SW 1271 (cell line): ENCODE measurements at places on chromosomes 16 and 17.

GRCh38 chr17:34542700-34543336 is 36.6 kb upstream of the TMEM132E start:
- DNase-seq, result peak; percentile 32

- DNase-seq, result no peak
These were observed 92.0 kb downstream of the PRKCB start for GRCh38 chr16:23927796-23928195.

- DNase-seq, result no peak
These were observed 628 bp upstream of the ZNF18 start for GRCh38 chr17:11997972-11998233.

GRCh38 chr16:68072038-68072695 is 13.0 kb upstream of the NFATC3 start:
- DNase-seq, result no peak

GRCh38 chr16:67489401-67490083 is 6.2 kb upstream of the AGRP start:
- no peak for DNase-seq

GRCh38 chr17:28239271-28239624 is 79.8 kb upstream of the TMEM97 start:
- DNase-seq, result no peak

- no peak for DNase-seq
These were observed 7.2 kb upstream of the METTL9 start for GRCh38 chr16:21592191-21592590.

DNA sequence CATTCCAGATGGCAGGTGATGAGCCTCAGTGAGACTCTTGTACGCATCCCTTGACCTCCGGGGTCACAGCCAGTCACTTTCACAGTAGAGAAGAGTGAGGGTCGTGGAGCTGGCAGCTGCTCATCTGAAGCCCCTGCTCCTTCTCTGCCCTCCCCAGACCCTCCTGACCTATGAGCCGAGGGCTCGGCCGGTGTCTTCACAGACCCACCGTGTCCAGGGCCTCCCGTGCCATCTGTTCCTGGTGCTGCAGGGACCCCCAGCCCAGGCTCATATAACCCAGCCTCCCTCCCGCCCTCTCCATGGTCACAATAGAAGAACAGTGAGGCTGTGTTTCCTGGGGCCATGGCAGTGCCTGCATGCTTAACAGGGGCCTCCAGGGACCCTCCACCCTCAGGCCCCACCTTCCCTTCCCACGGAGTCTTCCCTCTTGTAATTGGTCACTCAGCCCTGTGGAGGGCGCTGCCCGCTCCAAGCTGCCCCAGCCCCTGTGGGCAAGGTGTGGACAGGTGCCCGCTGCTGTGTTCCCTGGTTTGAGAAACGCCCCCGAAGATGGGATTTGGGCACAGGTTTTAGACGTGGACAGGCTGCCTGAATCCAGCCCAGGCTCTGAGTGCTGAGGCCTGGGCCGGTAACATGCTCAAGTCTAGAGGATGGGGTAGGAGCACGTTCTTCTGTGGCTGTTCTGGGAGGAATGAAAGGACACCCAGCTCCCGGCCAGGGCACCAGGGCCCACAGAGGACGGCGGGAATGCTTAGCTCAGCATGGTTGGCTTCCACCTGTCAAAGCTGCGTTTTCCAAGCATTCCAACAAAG is 38.7 kb downstream of the ACSF3 start:
- DNase-seq, result no peak

DNA sequence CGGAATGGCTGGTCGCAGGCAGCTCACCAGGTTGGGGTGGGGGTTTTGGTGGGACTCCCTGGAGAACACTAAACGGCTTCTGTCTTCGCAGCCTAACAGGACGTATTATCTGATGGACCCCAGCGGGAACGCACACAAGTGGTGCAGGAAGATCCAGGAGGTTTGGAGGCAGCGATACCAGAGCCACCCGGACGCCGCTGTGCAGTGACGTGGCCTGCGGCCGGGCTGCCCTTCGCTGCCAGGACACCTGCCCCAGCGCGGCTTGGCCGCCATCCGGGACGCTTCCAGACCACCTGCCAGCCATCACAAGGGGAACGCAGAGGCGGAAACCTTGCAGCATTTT is 59.7 kb downstream of the PDPK1 start:
- DNase-seq, result no peak

DNA sequence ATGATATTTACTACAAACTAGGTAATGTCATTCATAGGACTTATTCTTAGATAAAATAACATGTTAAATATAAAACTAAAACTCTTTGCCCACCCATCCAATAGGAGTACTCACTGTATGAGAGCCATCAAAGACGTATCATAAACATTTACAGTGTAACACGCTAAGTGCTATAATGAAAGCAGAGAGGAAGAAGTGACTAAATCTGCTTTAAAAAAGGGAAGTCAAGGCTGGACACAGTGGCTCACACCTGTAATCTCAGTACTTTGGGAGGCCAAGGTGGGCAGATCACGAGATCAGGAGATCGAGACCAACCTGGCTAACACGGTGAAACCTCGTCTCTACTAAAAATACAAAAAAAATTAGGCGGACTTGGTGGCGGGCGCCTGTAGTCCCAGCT is 32.4 kb downstream of the SPAG9 start:
- no peak for DNase-seq

GRCh38 chr16:9219813-9220212 is 128.4 kb downstream of the HAPSTR1 start:
- no peak for DNase-seq

GRCh38 chr17:8753976-8754440 is 4.3 kb downstream of the SPDYE4 start:
- no peak for DNase-seq

GRCh38 chr16:56423584-56424403 is 1.6 kb downstream of the AMFR start:
- no peak for DNase-seq

- no peak for DNase-seq
These were observed 114.0 kb downstream of the CMIP start for GRCh38 chr16:81558444-81559175.

DNA sequence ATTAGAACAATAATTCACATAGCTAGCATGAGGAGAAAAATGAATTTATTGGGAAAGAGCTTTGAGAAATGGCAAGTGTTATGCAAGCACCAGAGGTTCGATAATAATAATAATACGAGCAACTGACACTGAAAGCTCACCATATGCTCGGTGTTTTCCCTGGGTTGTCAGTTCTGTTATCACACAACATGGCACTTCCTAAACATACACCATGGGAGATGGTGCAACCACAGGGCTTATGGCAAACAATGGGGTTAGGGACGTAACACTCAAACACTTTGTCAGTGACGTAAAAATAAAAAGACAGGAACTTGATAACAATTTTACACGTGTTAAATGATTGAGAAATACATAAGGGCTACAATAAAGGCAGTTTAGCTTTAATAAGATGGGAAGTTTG is 23.7 kb downstream of the OR1D5 start:
- no peak for DNase-seq

DNA sequence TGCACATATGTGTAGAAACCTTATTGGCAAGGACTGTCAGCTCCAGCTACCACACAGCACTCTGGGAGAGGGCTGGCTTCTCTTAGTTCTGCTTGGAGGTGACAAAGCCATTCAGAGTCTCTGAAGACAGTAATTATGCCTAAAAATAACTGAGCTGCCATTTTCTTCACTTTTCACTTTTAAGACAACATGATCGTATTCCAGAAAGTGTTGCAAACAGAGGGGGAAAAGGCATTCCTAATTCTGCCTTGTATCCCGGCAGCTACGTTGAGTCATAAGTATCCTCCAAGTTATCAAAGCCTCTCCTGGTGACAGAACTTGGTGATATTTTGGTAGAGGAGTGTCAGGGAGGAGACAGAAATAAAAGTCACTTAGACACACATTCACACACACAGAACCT is 327.7 kb downstream of the HAPSTR1 start:
- no peak for DNase-seq

GRCh38 chr17:72491102-72491501 is 370.3 kb downstream of the SOX9 start:
- DNase-seq, result no peak

- DNase-seq, result no peak
These were observed 44.5 kb upstream of the SSTR5 start for GRCh38 chr16:1028056-1028455.

- no peak for DNase-seq
These were observed 55.1 kb upstream of the CLEC3A start for GRCh38 chr16:77967054-77967904.

DNA sequence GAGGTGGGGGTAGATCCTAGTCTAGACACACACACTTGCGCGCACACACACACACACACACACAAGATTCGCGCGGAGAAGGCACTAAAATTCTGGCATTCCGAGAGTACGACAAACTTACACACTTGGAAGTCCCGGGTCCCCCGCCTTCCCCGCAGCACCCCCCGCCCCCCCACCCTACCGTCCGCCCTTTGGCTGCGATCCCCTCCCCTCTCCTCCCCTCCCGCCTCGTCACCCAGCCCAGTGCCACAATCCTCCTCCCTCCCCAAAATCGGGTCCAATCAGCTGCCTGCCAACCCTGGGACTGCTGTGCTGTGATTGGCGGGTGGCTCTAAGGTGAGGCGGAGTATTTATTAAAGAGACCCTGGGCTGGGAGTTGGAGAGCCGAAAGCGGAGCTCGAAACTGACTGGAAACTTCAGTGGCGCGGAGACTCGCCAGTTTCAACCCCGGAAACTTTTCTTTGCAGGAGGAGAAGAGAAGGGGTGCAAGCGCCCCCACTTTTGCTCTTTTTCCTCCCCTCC is at the start of gene SOX9:
SOX9 (plus strand) TSS at position 379 of the 522 bp plus-strand sequence. CDS start 372 bp downstream, outside the sequence.
- peak; percentile 97 for DNase-seq

- DNase-seq, result no peak
These were observed 30.0 kb downstream of the CHD9 start for GRCh38 chr16:53084746-53085334.

GRCh38 chr16:10641555-10641952 is 53.2 kb downstream of the TEKT5 start:
- no peak for DNase-seq

- DNase-seq, result no peak
These were observed 66.6 kb upstream of the CHMP6 start for GRCh38 chr17:80924807-80925610.

- no peak for DNase-seq
These were observed 30.5 kb downstream of the TXNDC11 start for GRCh38 chr16:11712122-11712521.

DNA sequence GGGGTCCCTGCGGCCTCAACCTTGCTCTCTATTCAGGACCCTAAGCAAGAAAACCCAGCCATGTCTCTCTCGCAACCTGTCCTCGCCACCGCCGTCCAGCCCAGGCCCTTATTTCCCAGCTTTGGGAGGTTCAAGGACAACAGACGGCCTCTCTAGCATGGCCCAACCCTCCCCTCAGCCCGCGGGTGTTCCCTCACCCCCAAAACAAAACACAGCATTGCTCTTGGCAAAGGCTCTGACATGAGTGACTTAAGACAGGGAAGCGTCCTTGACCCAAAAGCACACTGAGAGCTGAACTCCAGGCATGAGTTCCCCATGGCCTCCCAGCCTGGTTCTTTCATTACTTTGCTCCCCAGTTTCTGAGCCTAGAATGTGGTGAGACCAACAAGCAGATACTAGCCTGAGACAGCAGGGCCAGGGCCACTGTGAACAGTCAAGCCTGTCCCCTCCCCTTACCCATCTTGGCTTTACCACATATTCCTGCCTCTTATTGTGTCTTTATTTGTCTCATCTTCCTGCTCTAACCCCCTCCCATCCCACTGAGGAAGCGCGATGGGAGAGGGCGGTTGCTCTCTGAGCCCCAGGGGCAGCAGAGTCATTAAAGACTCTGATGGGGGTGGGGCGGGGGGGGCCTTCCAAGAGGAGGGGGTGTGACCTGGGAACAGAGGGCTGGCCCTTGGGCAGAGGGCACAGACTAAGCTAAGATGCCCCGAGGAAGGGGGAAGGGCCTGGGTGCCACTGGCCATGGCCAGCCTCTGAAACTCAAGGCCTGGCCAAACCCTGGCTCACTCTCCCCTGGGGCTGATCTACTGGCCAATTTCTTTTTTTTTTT is 11.8 kb downstream of the SREBF1 start:
- no peak for DNase-seq

DNA sequence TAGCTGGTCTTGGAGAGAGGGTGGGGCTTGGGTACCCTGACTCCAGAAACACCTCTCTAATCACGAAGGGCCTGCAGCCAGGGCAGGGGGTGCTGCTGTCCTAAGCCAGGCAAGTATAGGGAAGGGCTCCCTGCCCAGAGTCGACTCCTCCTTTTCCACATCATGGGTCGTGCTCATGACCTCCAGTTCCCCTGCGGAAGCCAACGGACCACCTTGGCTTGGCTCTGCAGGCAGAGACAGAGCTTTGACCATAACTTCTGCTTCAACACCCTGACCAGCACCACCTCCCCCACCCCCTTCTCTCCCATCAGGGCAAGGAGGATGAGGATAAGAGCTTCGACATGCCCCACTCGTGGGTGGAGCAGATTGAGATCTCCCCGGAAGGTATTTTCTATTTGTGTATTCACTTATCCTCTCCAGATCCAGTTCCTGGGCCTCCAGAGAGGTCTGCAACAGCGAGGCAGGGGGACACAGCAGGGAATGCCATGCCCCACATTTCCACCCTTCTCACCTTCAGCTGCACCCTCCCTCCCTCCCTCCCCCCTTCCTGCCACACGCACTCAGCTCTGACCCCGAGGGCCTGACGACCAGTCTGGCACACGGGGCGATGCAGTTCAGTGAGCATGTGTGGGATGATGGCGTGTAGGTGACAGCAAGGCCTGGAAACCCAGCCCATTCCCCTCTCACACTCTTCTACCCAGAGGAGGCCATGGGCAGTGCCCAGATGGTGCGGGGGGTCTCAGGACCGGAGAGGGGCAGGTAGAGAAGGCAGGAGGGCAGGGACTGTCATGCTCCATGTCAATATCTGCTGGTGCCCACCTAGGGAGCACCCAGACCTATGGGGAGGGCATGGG is 14.0 kb upstream of the KATNB1 start:
- DNase-seq, result no peak
